CD4-positive, alpha-beta T cell treated with Interleukin-12 subunit alpha and Interleukin-12 subunit beta, for 1 hour (primary cell): ENCODE measurements at places on chromosomes 16 and 17.

DNA sequence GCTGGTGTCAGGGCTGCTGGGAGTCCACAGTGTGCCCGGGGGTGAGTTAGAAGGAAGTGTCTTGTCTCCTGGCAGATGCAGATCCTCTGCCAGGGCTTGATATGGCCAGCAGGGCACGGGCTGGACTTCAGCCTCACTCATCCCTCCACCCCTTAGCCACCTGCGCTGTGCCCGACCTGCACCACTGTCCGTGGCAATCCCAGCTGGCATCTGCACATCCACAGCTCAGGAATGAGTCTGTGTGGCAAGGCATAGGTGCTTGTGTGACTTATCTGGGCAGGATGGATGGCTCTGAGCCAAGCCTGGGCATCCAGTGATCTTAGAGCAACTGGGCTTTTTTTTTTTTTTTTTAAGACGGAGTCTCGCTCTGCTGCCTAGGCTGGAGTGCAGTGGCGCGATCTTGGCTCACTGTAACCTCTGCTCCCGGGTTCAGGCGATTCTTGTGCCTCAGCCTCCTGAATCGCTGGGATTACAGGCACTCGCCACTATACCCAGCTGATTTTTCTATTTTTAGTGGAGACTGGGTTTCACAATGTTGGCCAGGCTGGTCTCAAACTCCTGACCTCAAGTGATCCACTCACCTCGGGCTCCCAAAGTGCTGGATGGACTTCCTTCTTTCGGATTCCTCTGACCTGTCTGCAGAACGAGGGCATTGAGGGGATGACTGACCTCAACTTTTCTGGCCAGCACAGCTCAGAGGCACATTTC, 22.5 kb upstream of the CACNG1 start:
- DNase-seq = no peak

- DNase-seq = no peak
These were observed 6.4 kb downstream of the ASB16 start for GRCh38 chr17:44176671-44177501.

GRCh38 chr17:7352503-7352889, 534 bp downstream of the KCTD11 start:
- peak; percentile 24 for DNase-seq

GRCh38 chr17:5819921-5820685, 235.8 kb upstream of the NLRP1 start:
- no peak for DNase-seq

GRCh38 chr16:87956365-87957231, 5.4 kb downstream of the BANP start:
- DNase-seq = peak; percentile 79

GRCh38 chr17:7555320-7555948, 3.1 kb upstream of the TNFSF13 start:
- no peak for DNase-seq

GRCh38 chr17:7673239-7673638, 14.1 kb downstream of the TP53 start:
- DNase-seq = peak; percentile 40

GRCh38 chr16:57178793-57179212, 7.0 kb downstream of the PSME3IP1 start:
- no peak for DNase-seq

DNA sequence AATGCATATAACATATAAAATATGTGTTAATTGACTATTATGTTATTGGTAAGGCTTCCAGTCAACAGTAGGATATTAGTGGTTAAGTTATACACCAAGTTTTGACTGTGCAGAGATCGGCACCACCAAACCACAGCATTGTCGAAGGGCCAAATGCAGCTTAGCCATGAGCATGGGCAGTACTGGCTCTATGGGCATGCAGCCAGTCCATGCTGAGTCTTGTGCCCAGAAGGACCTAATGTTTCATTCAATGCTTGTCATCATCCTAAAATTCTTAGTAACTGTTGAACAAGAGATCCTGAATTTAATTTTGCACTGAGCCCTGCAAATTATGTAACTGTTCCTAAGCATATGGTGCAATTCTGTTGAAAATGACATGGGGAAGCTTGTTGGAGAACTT, 233.4 kb upstream of the HS3ST3A1 start:
- DNase-seq = no peak

DNA sequence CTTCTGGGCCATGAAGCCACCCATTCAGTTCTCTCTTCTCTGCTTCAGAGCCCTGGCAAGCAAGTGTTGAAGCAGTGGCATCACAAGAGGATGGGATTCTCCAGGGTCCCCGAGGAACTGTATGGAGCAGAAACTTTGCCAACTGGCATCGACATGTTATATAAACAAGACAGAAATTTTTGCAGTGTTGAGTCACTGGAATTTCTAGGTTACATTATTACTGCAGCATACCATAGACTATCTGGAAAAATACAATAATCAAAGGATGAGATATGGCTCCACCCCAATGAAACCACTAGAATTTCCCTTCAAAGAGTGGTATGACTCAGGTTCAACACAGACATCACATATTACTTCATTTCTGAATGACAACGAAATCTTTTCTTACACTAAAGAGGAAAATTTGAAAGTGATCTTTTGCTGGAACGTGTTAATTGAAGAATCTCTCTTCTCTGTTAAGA, 343.0 kb upstream of the DYNLRB2 start:
- DNase-seq = no peak

DNA sequence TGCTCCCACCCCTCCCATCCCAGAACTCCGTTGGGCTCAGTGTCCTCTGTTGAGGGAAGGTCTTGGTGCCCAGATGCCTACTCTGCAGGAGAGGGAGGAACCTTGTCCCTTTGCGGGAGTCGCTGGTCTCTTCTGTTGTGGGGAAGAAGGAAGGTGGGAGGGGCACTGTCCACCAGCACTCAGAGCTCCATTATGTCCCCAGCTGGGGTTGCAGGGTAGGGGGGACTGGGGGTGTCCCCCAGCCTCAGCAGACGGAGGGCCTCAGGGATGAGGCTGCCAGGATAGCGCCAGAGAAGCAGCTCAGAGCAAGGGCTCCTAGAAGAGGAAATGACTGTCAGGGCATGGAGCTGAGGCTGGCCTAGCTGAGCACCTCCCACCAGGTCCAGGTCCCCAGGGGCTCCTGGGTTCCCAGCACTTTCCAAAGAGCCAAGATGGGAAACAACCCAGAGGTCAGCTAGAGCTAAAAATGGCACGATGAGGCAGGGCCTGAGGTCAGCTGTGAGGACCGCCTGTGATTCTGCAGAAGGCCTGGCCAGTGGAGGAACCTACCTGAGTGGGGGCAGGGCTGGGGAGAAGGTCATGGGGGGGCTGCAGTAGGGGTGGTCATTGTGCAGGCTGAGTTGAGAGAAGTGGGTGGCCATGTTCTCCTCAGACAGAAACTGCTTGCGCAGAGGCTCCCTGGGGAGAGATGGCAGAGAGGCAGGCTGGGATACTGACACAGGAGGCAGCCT, 893 bp downstream of the HCFC1R1 start:
- no peak for DNase-seq

DNA sequence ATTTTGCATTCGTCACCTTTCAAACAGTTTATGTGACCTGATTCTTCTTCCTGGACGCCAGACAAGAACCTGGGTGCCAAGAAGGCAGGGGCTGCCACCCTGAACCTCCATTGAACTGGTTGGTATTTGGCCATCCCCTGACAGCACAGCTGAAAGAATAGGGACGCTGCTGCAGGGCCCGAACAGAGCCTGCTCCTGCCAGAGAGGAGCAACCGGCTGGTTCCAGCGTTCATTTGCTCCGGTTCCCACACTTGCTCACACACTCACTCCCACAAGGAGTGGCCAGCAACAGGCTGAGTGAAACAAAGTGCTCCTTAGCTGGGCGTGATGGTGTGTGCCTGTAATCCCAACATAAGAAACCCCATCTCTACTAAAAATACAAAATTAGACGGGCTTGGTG, 14.9 kb downstream of the KRT9 start:
- no peak for DNase-seq

DNA sequence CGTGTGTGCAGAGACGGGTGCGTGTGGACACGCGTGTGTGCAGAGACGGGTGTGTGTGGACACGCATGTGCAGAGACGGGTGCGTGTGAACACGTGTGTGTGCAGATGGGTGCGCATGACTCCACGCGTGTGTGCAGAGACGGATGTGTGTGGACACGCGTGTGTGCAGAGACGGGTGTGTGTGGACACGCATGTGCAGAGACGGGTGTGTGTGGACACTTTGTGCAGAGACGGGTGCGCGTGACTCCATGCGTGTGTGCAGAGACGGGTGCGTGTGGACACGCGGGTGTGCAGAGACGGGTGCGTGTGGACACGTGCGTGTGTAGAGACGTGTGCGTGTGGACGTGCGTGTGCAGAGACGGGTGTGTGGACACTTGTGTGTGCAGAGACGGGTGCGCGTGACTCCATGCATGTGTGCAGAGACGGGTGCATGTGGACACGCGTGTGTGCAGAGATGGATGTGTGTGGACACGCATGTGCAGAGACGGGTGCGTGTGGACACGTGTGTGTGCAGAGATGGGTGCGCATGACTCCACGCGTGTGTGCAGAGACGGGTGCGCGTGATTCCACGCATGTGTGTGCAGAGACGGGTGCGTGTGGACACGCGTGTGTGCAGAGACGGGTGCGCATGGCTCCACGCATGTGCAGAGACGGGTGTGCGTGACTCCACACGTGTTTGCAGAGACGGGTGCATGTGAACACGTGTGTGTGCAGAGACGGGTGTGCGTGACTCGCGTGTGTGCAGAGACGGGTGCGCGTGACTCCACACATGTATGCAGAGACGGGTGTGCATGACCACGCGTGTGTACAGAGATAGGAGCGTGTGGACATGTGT, 1.6 kb upstream of the CD7 start:
- no peak for DNase-seq

- no peak for DNase-seq
These were observed 15.2 kb upstream of the CA4 start for GRCh38 chr17:60134396-60135150.

GRCh38 chr17:74296548-74296936, 22.5 kb downstream of the DNAI2 start:
- peak; percentile 63 for DNase-seq

- no peak for DNase-seq
These were observed 1.5 kb upstream of the ELOB start for GRCh38 chr16:2778630-2778958.

- no peak for DNase-seq
These were observed 17.0 kb upstream of the RPRML start for GRCh38 chr17:46995841-46996571.

DNA sequence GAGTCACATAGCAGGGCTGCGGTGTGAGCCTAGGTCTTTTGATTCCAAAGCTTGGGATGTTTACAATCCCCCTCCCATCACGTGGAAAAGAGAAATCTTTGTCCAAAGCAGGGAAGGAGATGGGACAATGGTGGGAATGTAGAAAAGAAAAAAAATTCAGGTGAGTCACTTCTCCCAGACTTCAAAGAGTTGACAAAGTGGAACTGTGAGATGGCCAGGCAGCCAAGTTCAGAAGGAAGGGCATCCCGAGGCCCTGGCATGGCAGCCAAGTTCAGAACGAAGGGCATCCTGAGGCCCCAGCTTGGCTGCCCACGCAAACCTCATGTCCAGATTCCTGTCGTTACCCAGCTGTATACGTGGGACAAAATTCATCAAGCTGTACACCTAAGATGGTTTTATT, 47.5 kb downstream of the FOXL1 start:
- DNase-seq = no peak

- no peak for DNase-seq
These were observed 817.8 kb upstream of the KIF2B start for GRCh38 chr17:53004902-53005301.

- DNase-seq = no peak
These were observed 110.9 kb upstream of the TOB1 start for GRCh38 chr17:50976951-50977472.

DNA sequence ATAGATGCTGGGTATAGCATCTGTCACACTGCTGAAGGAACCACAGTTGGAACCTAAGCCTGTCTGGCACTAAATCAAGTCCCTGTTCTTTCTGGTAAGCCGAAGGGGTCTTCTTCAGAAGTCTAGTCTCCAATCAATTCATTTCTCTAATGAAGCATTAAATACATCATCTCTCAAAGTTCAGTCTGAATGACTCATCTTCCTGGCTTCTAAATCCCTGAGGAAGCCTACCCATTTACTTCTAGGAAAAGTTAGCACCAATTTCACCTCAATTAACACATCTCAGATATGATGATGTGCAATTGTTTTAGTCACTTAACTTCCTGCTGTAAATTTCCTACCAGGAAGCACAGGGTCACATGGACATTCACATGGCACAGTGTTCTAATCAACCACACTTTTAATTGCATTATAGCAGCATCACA, 49.9 kb downstream of the TEX14 start:
- no peak for DNase-seq

- DNase-seq = no peak
These were observed 4.1 kb downstream of the CSF3 start for GRCh38 chr17:40019140-40019991.

GRCh38 chr17:77098884-77099545, 41.8 kb upstream of the SEC14L1 start:
- DNase-seq = peak; percentile 52

- DNase-seq = no peak
These were observed 55.7 kb downstream of the SOX9 start for GRCh38 chr17:72176516-72176851.

GRCh38 chr17:17143501-17143900, 62.6 kb downstream of the PLD6 start:
- no peak for DNase-seq

- DNase-seq = no peak
These were observed 169.1 kb downstream of the KATNIP start for GRCh38 chr16:27719106-27719445.

DNA sequence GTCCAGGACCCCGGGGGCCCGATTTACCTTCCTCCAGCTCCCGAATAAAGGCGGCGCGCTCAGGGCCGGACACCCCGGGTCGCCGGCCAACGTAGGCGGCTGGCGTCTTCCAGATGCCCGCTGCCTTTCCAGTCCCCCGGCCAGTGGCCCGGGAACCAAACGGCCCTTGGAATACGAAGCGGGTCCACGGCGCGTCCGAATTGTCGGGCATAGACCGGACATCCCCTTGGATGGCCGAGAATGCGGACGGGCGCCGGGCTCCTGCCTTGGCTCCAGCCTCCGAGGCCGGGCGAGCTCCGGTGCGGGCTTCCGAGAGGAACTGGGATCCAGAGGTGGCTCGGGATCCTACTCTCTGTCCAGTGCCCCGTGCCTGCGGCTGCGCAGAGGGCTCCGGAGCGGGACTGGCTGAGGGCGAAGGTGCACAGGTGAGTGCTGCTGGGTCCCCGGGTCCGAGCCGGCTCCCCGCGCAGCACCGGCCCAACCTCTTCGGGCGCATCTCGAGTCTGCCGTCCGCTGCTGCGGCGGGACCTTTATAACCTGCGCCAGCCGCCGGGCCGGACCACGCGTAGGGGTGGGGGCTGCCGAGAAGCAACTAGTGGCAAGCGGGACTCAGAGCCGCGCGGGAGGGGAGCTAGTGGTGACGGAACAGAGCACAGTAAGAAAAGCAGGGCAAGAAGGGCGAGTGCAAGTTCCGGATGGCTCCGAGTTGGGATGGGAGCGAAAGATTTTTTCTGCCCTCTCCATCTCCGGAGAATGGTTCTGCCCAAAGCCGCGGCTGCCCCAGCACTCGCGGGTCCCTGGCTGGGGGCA, at the start of gene HAP1:
Gene HAP1 (minus strand): TSS at position 505 of the 810 bp plus-strand sequence. CDS start 9 bp downstream, at position 496.
- DNase-seq = peak; percentile 10

DNA sequence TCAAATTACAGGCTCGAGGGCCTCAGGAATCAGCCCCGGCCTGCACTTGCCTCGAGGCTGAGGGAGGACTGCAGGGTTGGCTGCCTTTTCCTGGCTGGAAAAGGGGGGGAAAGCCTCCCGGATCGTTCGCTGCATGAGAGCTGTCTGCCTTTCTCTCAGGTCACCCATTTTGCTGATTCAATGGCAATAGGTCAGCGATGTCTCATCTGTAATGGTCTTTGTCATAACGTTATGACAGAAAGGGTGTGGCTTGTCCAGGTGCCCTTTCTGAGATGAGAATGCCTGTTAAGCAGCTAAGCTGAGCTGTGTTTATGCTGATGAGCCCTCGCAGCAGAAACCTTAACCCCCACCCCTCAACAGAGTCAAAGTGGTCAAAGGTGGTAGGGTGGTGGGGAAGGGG, 81.8 kb downstream of the AKAP1 start:
- DNase-seq = no peak
